ENCODE measurements at places on chromosomes 2 and 18. TPM values are rescaled to one million over a fixed set of nuclear protein-coding genes. Genes with fewer than 3 reads are reported as not detected.

DNA sequence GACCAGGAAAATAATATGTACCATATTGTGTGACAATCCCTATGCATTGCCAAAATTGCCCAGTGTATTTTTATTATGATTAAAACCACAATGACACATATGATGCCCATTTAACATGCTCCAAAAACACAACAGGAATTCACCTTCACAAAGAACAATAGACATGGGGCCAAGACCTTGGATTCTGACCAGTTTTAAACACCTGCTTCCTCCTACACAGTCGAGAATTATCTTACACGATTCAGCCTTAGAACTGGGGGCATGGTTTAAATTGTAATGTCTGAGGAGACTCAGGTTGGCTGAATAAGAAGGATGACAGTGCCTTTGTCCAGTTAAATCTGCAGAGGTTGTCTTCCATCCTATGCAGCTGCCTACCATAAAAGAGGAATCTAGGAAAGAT is 212.7 kb downstream of the PLCL1 start:
- DNase-seq, result no peak

LTBP1 gene
- polyA plus RNA-seq, result 83.3 TPM

DNA sequence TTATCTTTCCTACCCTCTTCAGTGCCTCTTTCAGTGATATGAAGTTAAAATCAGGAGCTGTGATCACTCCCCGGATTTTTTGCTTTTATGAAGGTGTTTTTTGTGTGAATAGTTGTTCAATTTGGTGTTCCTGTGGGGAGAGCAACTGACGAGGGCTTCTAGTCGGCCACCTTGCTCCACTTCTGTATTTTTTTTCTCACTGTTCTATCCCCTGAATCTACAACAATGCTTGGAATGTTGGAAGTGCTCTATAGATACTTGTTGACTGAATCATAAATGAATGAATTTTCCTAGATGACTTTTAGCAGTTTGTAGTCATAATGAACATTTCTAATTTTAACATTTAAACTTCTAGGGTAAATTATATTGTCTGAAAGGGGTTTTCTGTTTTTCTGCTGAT is 247.3 kb downstream of the ZNF385B start:
- DNase-seq, result no peak

DNA sequence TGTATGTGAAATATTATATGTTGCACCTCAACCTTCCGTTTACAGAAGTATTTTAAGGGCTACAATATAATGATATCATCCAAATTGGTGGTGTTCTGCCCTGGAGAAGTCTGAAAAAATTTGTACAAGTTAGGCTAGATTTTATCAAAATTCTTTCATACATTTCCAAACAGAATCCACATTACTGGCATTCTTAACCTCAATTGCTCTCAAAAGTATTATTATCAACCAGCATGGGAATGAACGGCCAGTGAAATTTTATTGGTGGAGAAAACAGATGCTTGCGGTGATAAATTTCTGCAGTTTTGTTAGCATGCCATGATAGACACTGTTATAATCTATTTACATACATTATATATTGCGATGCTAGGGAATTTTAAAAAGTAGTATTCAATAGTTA is 88.3 kb upstream of the TFPI start:
- DNase-seq, result no peak

DNA sequence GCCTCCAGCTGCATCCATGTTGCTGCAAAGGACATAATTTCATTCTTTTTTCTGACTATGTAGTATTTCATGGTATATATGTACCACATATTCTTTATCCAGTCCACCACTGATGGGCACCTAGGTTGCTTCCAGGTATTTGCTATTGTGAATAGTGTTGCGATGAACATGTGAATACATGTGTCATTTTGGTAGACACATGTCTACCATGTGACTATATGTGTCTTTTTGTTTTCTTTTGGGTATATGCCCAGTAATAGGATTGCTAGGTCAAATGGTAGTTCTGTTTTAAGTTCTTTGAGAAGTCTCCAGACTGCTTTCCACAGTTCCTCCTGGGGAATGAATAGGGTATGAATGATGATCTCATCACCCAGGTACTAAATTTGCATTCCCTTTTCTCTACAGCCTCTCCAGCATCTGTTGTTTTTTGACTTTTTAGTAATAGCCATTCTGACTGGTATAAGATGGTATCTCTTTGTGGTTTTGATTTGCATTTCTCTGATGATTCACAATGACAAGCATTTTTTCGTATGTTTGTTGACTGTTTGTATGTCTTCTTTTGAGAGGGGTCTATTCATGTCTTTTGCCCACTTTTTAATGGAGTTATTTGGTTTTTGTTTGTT is 35.6 kb upstream of the FEZ2 start:
- DNase-seq, result no peak

All from right renal cortex interstitium (tissue), 3 donors.